ENCODE measurements at places on chromosomes 3 and 15.

- no peak for DNase-seq
Measured at GRCh38 chr15:68730976-68731897, 89.5 kb downstream of the ANP32A start.

DNA sequence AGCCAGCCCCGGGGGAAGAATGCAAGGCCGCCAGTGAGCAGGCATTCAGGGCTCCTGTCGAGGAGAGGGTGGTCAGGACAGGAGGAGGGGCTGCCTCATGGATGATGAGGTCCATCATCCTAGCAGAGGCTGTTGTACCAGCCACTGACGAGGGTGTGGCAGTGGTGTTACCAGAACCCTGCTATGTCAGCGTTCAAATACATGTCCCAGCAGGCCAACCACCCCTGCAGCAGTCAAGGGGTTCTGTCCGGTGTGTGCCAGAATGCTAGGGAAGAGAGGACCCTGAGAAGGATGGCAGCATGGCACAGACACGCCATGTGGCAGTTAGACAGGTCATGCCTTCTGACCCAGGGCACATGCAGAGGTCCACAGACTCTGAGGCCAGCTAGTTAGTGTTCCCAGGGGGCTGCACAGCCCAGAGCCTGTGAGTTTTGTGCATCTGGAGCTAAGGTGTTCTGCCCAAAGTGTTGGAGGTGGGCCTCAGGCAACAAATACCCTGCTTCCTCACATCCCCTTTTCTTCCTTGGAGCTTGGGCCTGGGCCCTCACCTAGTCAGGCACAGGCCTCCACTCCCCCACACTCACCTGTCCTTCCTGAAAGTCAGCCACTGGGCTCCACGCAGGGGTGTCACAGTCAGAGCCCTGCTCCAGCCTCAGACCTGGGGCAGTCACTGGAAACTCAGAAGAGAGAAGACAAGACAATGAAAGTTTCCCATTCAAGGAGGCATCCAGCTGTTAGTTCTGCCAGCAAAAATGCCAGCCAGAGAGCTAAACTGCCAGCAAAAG lies 7.8 kb downstream of the PAK6 start:
- DNase-seq: no peak

DNA sequence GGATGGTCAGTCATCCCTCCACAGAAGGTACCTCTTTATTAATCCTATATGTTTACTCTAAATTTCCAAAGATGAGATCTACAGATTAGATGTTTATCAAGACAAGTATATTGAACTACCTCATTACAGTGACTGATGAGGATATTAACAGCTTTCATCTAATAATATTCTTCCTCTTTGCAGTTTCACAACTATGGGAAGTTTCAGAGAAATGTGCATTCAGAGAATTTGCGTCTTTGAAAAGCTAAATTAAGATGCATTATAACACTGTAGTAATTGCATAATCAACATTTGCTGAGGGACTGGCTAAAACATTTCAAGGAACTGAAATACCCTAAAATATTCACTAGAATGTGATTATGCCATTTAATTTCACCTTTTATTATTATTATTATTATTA lies 46.7 kb downstream of the MCF2L2 start:
- DNase-seq: no peak

DNA sequence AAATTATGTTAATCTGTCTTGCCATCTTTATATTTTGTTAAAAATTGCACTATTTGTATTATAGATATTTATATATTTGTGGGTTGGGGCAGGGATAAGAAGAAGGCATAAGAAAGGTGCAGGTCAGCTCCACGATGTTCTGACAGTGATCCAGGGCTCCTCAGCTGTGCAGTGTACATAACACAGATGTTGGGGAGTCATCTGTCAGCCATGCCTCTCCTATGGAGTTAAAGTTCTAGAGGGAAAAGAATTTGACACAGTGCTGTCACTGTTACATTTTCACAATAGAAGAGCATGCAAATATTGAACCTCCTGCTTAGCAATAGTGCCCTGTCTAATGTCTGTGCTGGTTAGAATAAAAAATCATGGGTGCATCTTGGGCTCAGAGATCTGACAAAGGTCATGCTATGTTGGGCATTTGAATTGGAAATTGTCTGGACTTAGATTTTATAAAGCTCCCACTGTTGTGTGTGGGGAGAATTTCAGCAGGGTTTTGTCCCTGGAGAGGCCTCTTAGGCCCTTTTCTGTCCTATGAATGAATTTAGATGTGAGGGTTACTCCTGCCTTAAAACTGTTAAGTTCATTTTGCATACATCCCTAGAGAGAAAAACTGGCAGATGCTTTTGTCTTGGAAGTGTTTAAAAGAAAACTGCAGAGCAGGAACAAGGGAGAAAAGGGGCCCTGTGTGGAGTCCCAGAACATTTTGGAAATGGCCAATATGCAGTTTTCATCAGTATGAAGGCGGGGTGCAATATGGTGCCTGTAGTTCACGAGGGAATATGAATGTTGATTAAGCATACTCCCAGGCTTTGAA lies 20.4 kb downstream of the CDIN1 start:
- DNase-seq: no peak

GRCh38 chr3:124986192-124987143 lies 51.9 kb upstream of the MUC13 start:
- DNase-seq: no peak

DNA sequence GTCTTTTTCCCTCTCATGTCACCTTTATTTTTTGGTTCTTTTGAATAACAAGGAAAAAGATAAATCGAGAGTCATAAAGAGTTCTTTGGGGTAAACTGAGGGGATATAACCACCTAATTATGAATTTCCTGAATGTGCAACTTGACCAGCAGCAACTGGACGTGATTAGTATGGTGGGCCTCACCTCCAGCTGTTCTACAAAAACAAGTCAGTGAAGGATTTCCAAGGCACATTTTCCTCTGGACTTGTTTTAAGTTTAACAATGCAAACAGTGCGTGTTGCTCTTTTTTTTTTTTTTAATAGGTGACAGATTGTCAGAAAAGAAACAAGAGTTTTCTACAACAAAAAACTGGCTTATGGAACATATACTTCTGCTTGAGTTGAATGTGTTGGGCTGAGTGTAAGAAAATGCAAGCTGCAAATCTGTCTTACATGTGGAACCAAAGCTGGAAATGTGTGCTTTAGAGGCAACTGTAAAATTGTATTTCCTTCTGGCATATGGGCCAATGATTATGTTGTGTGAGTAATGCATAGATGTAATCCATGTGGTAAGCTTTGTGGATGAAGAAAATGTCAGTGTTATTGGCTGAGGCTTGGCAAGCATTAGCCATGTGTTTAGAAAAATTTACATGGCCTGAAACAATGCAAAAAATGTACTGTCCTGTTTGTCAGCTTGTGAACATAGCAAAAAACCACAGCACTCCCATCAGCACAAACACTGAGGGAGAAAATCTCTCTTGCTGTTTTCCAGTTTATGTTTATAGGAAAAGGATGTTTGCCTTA lies 44.5 kb upstream of the FNDC3B start:
- DNase-seq: no peak

GRCh38 chr3:59367150-59367549 lies 317.3 kb upstream of the CFAP20DC start:
- DNase-seq: no peak

DNA sequence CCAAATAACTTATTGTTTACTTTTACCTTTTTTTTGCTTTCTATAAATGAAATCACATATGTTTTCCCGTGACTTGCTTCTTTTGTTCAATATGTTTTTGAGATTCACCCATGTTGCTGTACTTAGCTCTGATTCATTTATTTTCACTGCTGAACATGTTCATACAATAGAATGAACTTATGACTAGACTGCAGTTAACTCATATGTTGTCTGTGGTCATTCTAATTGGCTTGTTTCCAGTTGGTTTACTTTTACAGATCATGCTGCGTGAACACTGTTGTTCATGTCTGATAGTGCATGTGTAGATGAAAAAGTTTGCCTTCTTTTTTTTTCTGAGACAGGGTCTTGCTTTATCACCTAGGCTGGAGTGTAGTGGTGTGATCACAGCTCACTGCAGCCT lies 31.6 kb upstream of the SV2B start:
- no peak for DNase-seq

GRCh38 chr3:167684388-167684993 lies 30.7 kb upstream of the WDR49 start:
- peak; percentile 30 for DNase-seq

DNA sequence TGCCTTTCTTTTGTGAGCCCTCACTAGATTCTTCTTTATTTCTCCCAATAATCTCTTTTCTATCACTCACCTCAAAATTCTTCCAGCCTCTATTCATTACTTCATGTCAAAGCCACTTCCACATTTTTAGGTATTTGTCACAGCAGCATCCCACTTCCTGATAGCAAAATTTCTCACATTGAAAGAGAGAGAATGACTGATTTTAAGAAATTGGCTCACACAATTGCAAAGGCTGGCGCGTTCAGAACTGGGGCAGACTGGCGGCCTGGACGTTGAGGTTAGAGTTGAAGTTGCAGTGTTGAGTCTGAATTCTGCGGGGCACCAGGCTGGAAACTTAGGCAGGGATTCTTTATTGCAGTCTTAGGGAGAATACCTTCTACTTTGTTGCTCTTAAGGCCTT lies 117.9 kb downstream of the LRRC28 start:
- DNase-seq: no peak

DNA sequence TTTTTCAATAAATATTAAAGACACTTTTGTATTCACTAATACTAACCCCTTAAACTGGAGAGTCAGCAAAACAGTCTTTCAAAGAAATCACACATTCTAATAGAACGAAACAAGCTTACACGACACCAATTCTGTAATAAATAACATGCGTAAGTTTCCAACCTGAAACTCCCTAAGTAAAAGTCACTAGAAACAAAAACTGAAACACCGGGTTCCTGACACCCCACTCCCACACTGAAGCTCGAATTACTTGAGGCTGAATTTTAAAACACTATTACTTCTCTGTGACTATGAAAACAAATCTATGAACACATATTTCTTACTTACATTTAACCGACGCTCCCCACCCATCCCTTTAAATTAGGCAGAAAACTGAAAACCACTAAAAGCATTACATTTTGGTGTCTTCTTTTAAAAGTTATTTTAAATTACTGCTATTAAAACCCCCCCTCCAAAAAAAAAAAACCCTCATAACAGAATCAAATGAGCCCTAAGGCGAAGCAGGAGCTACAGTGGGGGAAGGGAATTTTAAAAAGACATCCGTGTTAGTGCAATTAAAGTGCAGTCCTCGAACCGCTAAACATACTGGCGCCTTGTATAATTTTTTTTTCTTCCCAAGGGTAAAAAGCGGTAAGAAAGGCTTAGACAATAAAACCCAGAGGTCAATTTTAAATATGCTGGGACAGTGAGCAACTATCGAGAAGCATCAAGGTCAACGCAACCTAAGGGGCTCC lies 878 bp downstream of the SPPL2A start:
- DNase-seq: no peak

- DNase-seq: no peak
Measured at GRCh38 chr3:3633761-3634160, 165.5 kb upstream of the LRRN1 start.

GRCh38 chr15:40277471-40277870 lies 5.4 kb downstream of the ANKRD63 start:
- DNase-seq: no peak

GRCh38 chr3:109224333-109224732 lies 87.8 kb downstream of the C3orf85 start:
- DNase-seq: no peak

DNA sequence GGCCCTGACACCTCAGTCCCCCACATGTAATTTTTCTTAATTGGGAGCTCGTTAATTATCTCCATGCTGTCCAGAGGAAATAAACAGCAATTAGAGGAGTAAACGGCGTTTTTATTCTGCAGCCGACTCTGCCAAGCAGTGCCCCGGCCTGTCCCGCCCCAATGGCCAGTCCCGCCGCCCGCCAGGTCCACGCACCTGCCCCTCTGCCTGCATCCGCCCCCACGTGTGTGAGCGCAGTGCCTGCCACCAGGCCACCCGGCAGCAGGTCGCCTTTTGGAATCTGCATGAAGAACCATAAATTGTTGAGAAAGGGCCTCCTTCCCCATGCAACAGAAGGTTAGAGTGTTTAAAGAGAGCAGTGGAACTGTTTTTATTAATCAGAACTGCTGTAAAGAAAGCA lies 87.5 kb upstream of the LINGO1 start:
- DNase-seq: no peak

GRCh38 chr15:90708516-90708915 lies 8.6 kb upstream of the BLM start:
- no peak for DNase-seq

DNA sequence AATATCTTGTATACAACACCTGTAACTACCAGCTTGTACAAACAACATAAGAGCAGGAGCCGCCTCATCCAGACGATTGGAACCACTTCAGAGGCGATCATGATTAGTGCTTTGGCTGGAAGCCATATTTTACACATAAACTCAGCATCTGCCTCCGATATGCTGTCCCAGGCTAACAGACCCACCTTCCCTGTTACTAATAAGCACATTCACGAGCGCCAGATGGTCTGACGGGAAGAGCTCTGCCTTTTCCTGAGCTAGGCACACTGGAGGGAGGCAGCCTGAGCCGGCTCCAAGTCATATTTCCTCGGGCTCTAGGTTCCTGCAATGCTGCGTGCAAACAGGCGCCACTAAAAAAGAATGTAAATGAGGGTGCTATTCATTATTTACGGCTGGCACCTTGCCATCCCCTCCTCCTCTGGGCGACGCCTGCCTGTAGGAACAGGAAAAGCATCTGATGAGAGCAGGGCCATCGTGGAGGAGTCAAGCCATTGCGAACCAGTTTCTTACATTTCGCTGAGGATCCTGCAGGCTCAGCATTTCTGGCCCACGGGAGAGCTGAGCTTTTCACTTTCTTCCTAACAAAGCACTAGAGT lies 98.2 kb downstream of the ANXA2 start:
- no peak for DNase-seq

GRCh38 chr15:86620157-86620556 lies 540.5 kb downstream of the AGBL1 start:
- no peak for DNase-seq

DNA sequence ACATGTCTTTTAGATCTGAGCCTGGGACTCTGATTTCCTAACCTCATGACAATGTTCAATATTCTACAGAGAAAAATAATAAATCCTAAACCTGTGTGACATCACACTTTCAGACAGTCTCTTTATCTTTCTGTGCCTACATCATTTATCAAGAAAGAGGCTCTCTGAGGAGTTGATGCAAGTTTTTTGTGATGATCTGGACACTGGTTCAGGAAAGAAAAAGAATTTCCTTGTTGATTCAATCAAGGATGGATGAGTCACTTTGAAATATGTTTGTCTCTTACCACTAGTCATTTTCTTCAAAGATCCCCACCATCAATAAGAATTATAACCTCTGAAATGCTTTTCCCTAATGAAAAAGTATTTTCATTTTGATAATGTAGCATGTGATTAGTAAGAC lies 404.6 kb downstream of the WDR72 start:
- no peak for DNase-seq

- DNase-seq: peak; percentile 32
Measured at GRCh38 chr15:23035964-23036566, 3.3 kb downstream of the TUBGCP5 start.

- peak; percentile 80 for DNase-seq
Measured at GRCh38 chr3:108127301-108127988, 36.6 kb upstream of the CD47 start.
